Neural crest cell (in vitro differentiated cells): ENCODE measurements at places on chromosomes 2 and 18.
A peak's percentile ranks its signal among the peaks of the same experiment; 100 is the strongest.

GRCh38 chr18:79422022-79422782, 26.5 kb downstream of the NFATC1 start:
- no peak for DNase-seq
- H3K27ac ChIP-seq, result no peak overlapping the region
- H3K36me3 ChIP-seq, result no peaks in the 10 kb centered on the region
- peaks cover 17% of the 10 kb centered on the region for H3K4me1 ChIP-seq

GRCh38 chr18:22521026-22521707, 103.5 kb upstream of the CTAGE1 start:
- no peak overlapping the region for H3K27ac ChIP-seq
- H3K27me3 ChIP-seq, result peaks cover 6% of the 10 kb centered on the region
- DNase-seq, result no peak
- H3K36me3 ChIP-seq, result no peaks in the 10 kb centered on the region
- H3K4me1 ChIP-seq, result no peaks in the 10 kb centered on the region

- H3K27me3 ChIP-seq, result no peaks in the 10 kb centered on the region
- DNase-seq, result no peak
- H3K27ac ChIP-seq, result peak overlapping the region; percentile 16
- H3K4me1 ChIP-seq, result peaks cover 72% of the 10 kb centered on the region
- H3K4me3 ChIP-seq, result no peak overlapping the region
Measured at GRCh38 chr2:11559786-11560155, 25.9 kb downstream of the GREB1 start.

- DNase-seq, result no peak
- H3K27ac ChIP-seq, result no peak overlapping the region
- peaks cover 13% of the 10 kb centered on the region for H3K27me3 ChIP-seq
- no peak overlapping the region for H3K4me3 ChIP-seq
Measured at GRCh38 chr2:11032396-11032795, 120.7 kb downstream of the KCNF1 start.

GRCh38 chr2:21317131-21317530, 193.4 kb downstream of the TDRD15 start:
- no peak overlapping the region for H3K4me3 ChIP-seq
- peak; percentile 57 for DNase-seq
- no peaks in the 10 kb centered on the region for H3K36me3 ChIP-seq

DNA sequence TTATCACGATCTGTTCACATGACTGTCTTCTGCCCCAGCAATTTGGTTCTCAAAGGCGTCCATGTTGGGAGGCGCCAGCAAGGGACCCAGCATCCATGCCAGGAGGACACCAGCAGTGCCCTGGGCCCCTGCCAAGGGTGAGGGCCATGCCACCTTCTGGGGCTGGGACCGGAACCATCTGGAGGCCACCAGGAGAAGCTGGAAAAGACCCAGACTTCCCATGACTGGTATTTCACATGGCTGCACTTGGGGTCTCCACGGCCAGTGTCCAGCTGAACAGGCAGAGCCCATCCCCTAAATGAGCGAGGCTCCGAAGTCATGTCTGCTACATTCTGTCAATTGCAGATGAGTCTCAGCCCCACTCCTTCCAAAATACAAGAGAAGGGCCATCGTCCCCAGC, 306.8 kb upstream of the HS6ST1 start:
- H3K27ac ChIP-seq, result no peak overlapping the region
- H3K36me3 ChIP-seq, result no peaks in the 10 kb centered on the region
- no peaks in the 10 kb centered on the region for H3K27me3 ChIP-seq
- peaks cover 13% of the 10 kb centered on the region for H3K4me1 ChIP-seq
- no peak overlapping the region for H3K4me3 ChIP-seq

DNA sequence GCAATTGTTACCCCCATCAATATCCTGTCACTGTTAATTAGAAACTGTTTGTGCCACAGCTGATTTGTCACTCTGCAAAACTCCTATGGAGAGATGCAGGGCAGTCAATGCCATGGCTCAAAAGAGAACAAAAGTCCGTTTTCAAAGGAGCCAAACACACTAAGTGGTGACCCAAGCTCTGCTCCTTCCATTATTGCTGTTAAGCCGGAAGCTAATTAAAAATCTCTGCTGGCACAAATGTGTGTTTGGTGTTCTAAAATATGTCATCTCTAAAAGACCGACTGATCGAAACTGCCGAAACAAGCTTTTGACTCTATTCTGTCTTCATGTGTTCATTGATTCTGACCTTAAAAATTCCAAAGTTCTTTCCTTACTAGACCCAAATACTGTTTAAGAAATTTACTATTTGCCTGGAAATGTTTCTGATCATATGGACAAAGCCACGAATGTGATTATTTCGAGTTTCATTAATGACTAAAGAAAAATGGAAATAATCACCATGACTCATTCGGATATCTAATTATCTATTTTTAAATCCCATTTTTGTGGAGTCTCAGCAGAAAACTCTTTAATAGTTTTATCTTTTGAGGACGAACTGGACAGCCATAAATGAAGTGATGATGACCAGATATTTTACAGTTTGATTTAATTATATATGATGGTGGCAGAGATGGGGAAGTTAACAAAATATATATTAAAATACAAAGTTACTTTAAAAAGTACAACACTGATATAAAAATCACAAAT, 287.6 kb downstream of the SOCS6 start:
- H3K36me3 ChIP-seq, result peaks cover 2% of the 10 kb centered on the region
- H3K4me3 ChIP-seq, result no peak overlapping the region
- peaks cover 15% of the 10 kb centered on the region for H3K4me1 ChIP-seq

GRCh38 chr2:237743561-237744269, 54.9 kb upstream of the RBM44 start:
- no peaks in the 10 kb centered on the region for H3K27me3 ChIP-seq
- peaks cover 17% of the 10 kb centered on the region for H3K4me1 ChIP-seq
- H3K27ac ChIP-seq, result no peak overlapping the region
- DNase-seq, result no peak
- no peak overlapping the region for H3K4me3 ChIP-seq

- DNase-seq, result no peak
- H3K27me3 ChIP-seq, result peaks cover 4% of the 10 kb centered on the region
- no peaks in the 10 kb centered on the region for H3K4me1 ChIP-seq
- no peak overlapping the region for H3K27ac ChIP-seq
- no peaks in the 10 kb centered on the region for H3K36me3 ChIP-seq
Measured at GRCh38 chr2:67997903-67998302, 64.9 kb downstream of the C1D start.

DNA sequence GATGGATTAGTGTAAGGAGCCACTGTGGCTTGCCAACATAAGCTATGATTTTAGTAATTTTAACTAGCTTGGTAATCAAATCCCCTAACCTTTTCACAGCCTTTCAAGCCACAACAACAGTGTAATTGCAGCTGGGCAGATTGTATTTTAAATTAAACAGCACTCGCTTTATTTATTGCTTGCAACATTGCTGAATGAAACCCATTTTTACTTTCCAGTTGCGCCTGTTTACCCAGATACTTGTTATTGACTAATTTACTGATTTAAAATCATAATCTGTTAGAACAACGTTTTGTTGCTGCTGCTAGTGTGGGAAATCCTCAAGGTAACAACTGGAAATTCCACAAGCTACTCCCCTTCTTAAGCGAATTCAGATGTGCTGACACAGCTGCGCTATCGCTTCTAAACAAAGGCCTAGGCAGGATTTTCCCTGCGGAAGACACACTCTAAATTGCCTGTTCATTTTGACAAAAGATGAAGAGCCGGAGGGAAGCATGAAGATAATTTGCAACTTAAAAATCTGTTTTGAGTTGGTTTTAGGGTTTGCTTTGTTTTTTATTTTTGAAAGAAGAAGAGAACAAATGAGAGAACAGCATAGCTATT, 283.9 kb downstream of the ALPK2 start:
- no peaks in the 10 kb centered on the region for H3K27me3 ChIP-seq
- H3K27ac ChIP-seq, result peak overlapping the region; percentile 31
- H3K4me1 ChIP-seq, result peaks cover 16% of the 10 kb centered on the region
- peak; percentile 10 for DNase-seq

DNA sequence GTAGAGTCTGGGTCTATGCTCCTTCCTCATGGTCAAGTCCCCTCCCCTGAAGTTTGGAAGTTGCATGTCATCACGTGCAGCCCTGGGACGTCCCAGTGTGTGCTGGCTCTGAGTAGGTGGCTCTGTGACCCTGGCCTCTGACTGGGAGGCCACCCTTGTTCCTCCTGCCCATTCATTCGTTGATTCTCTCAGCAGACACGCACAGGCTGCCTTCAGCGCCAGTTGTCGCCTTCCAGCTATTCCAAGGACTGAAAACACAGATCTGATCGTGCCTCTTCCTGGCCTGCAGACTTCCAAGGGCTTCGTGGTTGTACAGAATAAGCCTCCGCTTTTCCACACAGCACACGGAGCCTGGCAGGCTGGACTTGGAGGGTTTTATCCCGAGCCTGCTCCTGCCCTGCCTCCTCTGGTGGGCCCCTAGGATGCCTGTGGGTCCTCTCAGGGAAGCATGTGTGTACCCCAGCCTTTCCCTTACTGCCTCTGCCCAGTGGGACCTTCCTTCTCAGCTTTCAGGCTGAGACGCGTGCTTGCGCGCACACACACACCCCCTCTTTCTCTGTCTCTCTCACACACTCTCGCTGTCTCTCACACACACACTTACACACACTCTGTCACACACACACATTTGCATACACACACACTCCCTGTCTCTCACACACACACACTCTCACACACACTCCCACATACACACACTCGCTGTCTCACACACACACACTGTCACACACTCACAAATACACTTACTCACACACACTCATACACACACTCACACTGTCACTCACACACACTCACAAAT, 17.7 kb downstream of the SH3BP4 start:
- H3K4me1 ChIP-seq, result peaks cover 52% of the 10 kb centered on the region
- DNase-seq, result no peak
- no peaks in the 10 kb centered on the region for H3K27me3 ChIP-seq
- H3K36me3 ChIP-seq, result no peaks in the 10 kb centered on the region

GRCh38 chr2:237315170-237315828, 98.7 kb downstream of the COL6A3 start:
- H3K27me3 ChIP-seq, result no peaks in the 10 kb centered on the region
- peaks cover 8% of the 10 kb centered on the region for H3K4me1 ChIP-seq
- no peaks in the 10 kb centered on the region for H3K36me3 ChIP-seq
- H3K4me3 ChIP-seq, result no peak overlapping the region
- DNase-seq, result peak; percentile 23
- peak overlapping the region; percentile 70 for H3K27ac ChIP-seq

- no peak overlapping the region for H3K4me3 ChIP-seq
- no peak overlapping the region for H3K27ac ChIP-seq
- no peak for DNase-seq
- no peaks in the 10 kb centered on the region for H3K4me1 ChIP-seq
- no peaks in the 10 kb centered on the region for H3K27me3 ChIP-seq
- H3K36me3 ChIP-seq, result peaks cover 3% of the 10 kb centered on the region
Measured at GRCh38 chr2:157349949-157350515, 24.4 kb upstream of the ERMN start.

GRCh38 chr18:35041815-35042387, 688 bp downstream of the MAPRE2 start:
- H3K27ac ChIP-seq, result peak overlapping the region; percentile 98
- no peak for DNase-seq
- H3K4me3 ChIP-seq, result peak overlapping the region; percentile 89
- no peaks in the 10 kb centered on the region for H3K27me3 ChIP-seq

- peaks cover 36% of the 10 kb centered on the region for H3K4me1 ChIP-seq
- no peaks in the 10 kb centered on the region for H3K27me3 ChIP-seq
- no peak overlapping the region for H3K4me3 ChIP-seq
- no peak overlapping the region for H3K27ac ChIP-seq
- peaks cover 3% of the 10 kb centered on the region for H3K36me3 ChIP-seq
Measured at GRCh38 chr2:107361751-107362381, 464.8 kb upstream of the RGPD4 start.

GRCh38 chr2:102788885-102789260, 27.0 kb downstream of the TMEM182 start:
- no peaks in the 10 kb centered on the region for H3K27me3 ChIP-seq
- no peak overlapping the region for H3K4me3 ChIP-seq
- H3K4me1 ChIP-seq, result peaks cover 4% of the 10 kb centered on the region
- DNase-seq, result no peak

GRCh38 chr2:241724259-241724974, 10.0 kb upstream of the D2HGDH start:
- H3K27me3 ChIP-seq, result no peaks in the 10 kb centered on the region
- no peak for DNase-seq
- H3K4me1 ChIP-seq, result no peaks in the 10 kb centered on the region

- H3K27me3 ChIP-seq, result peaks cover 17% of the 10 kb centered on the region
- peak overlapping the region; percentile 95 for H3K4me3 ChIP-seq
- DNase-seq, result no peak
- peak overlapping the region; percentile 99 for H3K27ac ChIP-seq
Measured at GRCh38 chr18:63422864-63423304, 608 bp upstream of the VPS4B start.

- peaks cover 17% of the 10 kb centered on the region for H3K27me3 ChIP-seq
- peaks cover 6% of the 10 kb centered on the region for H3K4me1 ChIP-seq
- no peak overlapping the region for H3K27ac ChIP-seq
Measured at GRCh38 chr2:86370579-86370978, 33.2 kb upstream of the REEP1 start.

DNA sequence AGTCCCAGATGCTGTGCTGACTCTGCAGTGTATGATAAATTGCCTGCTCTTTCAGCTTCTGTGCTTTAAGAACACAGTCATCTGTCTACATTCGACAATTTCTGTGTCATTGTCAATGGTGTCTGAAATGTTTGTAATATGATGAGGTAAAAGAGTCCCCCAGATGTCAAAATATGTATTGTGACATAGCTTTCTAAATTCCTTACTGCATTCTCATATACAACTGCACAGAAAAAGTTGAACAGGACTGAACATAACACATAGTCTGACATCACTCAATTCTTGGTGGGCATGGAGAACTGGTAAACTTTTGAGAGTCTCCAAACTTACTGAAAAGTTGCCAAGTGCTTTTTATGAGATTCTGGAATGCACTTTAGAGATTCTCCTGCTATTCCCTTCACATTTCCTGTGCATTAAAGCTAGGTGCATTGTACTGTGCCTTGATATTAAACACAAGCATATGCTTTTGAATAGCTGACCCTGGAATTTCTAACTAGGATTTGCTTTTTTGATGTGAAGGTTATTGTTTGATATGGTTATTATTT, 48.1 kb upstream of the ARHGAP28 start:
- no peak overlapping the region for H3K4me3 ChIP-seq
- H3K4me1 ChIP-seq, result peaks cover 15% of the 10 kb centered on the region
- no peaks in the 10 kb centered on the region for H3K27me3 ChIP-seq
- no peak overlapping the region for H3K27ac ChIP-seq

GRCh38 chr2:187453078-187453641, 5.1 kb upstream of the CALCRL start:
- DNase-seq, result no peak
- no peak overlapping the region for H3K4me3 ChIP-seq
